ENCODE measurements at places on chromosomes 6 and 20.

DNA sequence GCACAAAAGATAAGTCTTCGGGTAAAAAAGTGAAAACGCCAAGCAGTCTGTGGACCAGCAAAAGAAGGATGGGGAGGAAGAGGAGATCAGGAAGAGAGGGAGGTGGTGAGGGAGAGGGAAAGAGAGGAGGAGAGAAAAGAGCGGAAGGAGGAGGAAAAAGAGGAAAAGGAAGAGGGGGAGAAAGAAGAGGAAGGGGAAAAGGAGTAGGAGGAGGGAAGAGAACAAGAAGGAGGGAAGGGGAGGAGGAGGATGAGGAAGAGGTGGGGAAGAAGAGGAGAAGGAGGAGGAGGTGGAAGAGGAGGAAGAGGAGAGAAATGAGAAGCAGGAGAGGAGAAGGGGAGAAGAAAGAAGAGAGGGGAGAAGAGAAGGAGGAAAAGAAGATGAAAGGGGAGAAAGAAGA is 6.5 kb downstream of the LY86 start:
- no peaks in the 10 kb centered on the region for H3K36me3 ChIP-seq
- no peaks in the 10 kb centered on the region for H3K4me1 ChIP-seq
- DNase-seq, result no peak
- no peak overlapping the region for H3K4me3 ChIP-seq
- H3K27ac ChIP-seq, result no peak overlapping the region

- H3K4me1 ChIP-seq, result no peaks in the 10 kb centered on the region
- H3K36me3 ChIP-seq, result peaks cover 15% of the 10 kb centered on the region
- no peak for DNase-seq
Measured at GRCh38 chr20:42419814-42420532, 769.7 kb downstream of the PTPRT start.

DNA sequence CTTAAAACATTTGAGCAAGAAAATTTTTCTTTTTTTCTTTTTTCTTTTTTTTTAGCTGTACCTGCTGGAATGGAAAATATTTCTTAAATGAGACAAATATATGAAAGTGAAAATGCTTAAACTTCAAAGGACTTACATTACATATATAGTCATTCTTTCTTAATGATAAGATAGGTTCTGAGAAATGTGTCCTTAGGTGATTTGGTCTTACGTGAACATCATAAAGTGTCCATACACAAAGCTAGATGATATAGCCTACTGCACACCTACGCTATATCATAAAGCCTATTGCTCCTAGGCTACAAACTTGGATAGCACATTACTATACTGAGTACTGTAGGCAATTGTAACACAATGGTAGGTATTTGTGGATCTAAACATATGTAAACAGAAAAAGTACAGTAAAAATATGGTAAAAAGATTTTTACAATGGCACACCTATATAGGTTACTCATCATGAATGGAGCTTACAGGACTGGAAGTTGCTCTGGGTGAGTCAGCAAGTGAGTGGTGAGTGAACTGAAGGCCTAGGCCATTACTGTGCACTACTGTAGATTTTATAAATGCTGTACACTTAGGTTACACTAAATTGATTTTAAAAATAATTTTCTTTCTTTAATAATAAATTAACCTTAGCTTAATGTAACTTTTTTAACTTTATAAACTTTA is 54.6 kb downstream of the RPP21 start:
- no peak overlapping the region for H3K4me3 ChIP-seq
- H3K36me3 ChIP-seq, result no peaks in the 10 kb centered on the region
- H3K27ac ChIP-seq, result no peak overlapping the region

- H3K4me3 ChIP-seq, result no peak overlapping the region
- no peak overlapping the region for H3K27ac ChIP-seq
- no peak for DNase-seq
- peaks cover 7% of the 10 kb centered on the region for H3K4me1 ChIP-seq
- H3K27me3 ChIP-seq, result no peaks in the 10 kb centered on the region
Measured at GRCh38 chr6:15498640-15499039, 164.2 kb downstream of the DTNBP1 start.

GRCh38 chr6:169847901-169848311 is 96.5 kb downstream of the ERMARD start:
- DNase-seq, result no peak
- no peak overlapping the region for H3K27ac ChIP-seq
- no peak overlapping the region for H3K4me3 ChIP-seq
- no peaks in the 10 kb centered on the region for H3K27me3 ChIP-seq
